ENCODE measurements at places on chromosomes 2 and 18.

- no peak for DNase-seq
These were observed 177.3 kb downstream of the ERBB4 start for GRCh38 chr2:212361174-212361756.

DNA sequence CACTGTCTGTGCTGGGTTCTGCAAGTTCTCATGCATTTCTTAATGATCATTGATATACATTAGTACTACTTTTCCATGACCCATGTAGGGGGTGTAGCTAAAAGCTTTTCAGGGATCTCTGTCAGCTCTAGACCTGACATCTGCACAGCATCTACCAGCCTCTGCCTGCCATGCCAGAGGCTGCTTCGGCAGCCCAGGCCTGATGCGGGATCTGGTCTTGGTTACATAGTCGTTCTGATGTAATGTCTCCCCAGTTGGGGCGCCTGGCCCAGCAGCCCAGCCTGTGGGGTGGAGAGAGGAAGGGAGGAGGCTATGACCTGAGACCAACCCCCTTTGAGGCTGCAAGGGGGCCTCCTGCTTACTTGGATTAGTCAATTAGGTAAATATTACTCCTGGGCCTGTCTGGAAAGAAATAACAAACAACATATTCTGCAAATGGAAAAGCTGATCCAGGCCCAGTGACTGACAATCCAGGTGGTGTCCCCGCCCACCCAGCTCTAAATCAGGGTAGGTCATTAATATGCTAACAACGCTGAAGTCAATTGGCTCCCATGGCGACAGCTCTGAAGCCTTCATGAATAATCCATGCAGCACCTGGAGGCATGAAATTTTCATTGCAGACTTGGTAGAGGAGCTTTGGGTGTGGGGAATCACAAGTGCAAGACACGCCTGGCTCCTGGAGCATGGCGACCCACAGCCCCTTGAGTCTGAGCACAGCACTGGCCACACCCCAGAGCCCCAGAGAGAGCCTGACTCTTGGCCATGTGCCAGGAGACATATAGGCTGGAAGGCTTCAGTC is 575.3 kb downstream of the CMPK2 start:
- no peak for DNase-seq

- DNase-seq, result no peak
These were observed 80.5 kb upstream of the CAVIN2 start for GRCh38 chr2:191927319-191927867.

GRCh38 chr2:143994961-143995360 is 525.0 kb downstream of the ZEB2 start:
- DNase-seq, result no peak

GRCh38 chr2:184756885-184757284 is 158.6 kb downstream of the ZNF804A start:
- no peak for DNase-seq

DNA sequence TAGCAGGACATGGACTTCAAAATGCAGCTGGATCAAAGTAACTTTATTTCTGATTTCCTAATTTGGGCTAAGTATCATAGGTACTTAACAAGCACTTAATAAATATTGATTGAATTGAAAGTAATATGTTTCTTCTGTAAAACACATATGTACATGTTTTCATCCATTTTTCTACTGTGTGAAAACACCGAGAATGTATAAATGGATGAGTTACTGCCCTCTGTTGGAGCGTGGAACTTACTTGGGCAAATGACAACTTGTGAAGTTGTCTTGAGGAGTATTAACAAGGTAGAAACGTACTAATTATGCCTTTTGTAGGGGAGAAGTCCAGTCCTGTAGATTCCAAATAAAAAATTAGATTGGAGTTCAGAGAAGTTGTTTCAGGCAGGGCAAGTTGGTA is 87.2 kb downstream of the PHLPP1 start:
- DNase-seq, result no peak

- no peak for DNase-seq
These were observed 76.4 kb upstream of the BCL11A start for GRCh38 chr2:60629801-60630385.

- DNase-seq, result no peak
These were observed 195.3 kb downstream of the ACTR3 start for GRCh38 chr2:114085238-114085637.

DNA sequence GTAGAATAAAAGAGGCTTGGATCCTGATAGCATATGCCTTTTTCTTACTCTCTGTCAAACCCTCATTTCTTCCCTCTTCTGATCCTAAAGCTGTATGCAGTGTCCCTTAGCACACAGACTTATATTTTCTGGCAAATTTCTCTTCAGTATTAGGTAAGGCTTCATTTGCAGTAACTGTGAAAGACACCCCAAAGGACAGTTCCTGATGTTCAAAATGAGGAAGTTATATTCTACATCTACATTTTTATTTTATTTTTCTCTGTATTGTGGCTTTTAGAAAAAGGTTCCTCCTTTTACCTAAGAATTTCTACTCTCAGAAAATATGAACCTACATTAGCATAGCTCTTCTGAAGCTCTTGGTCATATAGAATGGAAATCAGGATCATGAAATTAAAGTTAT is 261.7 kb downstream of the PDE11A start:
- no peak for DNase-seq

DNA sequence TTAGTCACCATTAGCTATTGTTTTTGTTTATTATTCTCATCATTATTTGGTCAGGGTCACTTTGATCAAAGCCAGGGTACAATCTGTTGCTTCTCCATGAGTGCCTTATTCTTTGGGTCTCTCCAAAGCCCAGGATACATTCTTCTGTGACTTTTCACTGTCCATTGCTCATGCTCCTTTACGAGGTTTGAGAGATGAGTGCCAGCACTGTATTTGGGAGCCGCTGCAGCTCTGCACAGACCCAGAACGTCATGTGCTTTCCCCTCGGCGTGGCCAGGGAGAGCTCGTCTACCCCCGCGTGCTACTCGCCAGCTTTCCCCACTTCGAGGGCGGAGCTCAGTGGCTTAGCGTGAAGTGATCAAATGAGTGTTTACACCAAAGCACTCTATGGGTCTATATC is 123.7 kb downstream of the COL6A3 start:
- no peak for DNase-seq

- DNase-seq, result no peak
These were observed 108.0 kb downstream of the DPP4 start for GRCh38 chr2:161965994-161966393.

GRCh38 chr2:232038251-232038880 is 76.9 kb downstream of the DIS3L2 start:
- DNase-seq, result no peak

GRCh38 chr2:75012080-75012479 is 53.6 kb downstream of the POLE4 start:
- DNase-seq, result no peak

DNA sequence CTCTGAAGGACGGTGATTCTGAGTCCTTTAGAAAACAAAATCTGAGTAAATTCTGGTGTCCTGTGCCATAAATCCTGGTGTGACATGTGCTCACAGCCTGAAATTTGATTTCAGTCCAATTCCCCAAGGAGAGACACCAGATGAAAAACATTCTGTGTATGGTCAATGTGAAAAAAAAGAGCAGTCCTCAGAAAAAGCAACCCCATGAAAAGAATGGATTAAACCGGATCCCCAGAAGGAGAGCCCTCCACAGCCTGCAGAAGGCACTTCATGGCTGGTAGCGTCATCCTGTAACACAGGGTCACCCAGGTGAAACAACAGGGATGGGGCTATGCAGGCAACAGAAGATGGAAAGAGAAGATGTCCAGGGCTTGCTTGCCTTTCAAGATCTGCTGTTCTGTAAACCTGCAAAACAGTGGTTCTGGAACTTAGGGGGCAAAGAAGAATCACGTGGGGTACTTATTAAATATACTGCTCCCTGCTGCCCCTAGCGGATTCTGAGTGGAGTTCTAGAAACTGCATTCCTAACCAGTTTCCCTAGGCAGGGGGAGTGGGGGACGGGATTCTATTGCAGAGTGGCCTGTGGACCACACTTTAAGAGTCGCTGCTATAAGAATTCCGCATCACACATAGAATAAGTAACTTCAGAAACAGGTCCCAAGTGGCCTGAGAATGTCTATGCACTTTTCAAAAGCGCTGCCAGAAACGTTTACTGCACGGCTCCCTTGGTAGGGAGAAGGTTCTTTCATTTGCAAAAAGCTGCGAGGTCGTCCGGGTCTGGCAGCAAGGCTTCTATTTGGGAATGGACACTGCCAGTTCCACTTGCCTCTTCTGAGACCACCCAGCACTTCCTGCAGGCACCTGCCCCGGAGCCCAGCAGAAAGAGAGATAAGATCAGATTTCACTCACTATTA is 118.9 kb upstream of the ARL5A start:
- no peak for DNase-seq

DNA sequence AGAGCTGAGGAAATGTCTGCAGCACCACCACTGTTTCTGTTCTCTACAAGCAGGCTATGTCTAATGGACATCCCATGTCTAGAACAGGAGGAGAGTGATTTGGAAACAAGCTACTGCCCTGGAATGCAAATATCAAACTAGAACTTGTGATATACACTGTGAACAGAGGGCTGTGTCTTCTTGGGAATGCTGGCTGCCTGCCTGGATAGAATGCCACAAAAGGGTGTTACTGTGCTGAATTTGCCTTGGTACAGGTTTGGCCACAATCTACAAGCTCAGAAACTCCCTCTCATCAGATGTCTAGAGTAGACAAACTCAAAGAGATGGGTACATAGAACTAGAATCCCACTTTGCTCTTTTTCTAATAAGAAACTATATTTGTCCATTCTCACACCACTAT is 170.5 kb downstream of the NYAP2 start:
- no peak for DNase-seq

DNA sequence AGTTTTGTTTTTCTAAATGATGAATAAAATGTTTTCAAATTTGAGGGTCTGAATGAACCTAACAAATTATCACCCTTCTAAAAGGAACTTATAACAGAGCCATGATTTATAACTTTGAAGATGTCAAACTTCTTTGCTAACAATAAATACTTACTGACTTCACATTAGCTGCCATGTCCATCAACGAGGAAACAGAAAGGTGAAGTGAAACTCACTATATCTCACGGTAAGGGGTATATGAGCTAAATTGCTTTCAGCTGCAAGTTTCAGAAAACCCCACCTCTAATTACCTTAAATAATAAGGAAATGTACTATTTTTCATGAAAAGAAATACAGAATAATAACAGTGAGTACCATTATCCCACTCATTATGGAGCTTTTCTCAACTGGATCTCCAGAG is 350.8 kb upstream of the NT5C1B start:
- no peak for DNase-seq

GRCh38 chr2:205752296-205752820 is 70.1 kb downstream of the NRP2 start:
- DNase-seq, result no peak

DNA sequence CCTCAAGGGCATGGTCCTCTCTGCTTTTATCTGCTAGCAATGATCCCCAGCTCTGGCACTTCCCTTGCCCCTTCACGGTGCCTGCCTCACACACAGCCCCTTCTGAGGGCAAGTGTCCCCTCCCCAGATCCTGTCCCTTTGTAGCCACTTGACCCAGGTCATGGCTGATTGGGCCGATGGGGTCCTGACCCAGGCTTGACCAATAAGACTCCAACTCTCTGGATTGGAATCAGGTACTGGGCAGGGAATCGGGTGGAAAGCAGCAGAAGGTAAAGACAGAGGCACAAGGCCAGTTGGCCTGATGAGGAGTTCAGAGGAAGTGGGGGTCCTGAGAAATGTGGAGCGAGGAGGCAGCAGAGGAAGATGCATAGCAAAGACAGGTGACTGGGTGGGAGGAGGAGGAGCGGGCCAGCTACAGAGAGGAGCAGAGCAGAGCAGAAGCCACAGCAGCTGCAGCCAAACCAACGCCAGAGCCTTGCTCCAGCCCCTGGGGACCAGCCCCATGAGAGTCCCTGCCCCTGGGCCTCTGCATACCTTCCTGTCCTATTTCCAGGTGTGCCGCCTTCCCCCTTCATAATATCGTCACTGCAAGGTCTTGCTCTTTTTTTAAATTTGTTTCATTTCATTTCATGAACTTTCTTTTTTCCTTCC is 39.1 kb downstream of the CAPN13 start:
- no peak for DNase-seq

DNA sequence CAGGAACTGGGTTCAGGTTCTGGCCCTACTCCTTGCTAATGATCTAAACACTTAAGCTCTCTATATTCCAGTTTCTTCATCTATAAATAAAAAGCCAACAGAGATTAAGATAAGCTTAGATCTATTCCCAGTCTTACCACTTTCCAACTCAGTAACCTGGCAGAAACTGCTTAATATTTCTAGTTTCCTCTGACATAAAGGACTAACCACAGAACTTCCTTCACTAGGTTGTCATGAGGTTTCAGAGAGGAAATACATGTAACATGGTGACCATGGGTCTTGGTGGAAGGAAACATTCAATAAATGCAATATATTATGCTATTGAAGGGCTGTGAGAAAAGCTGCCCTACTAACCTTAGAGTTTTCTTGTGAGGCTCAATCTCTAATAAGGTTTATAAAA is 114.4 kb upstream of the PDE1A start:
- DNase-seq, result no peak

- DNase-seq, result no peak
These were observed 124.8 kb downstream of the AFF3 start for GRCh38 chr2:100017633-100018032.

GRCh38 chr2:169797601-169798000 is 1.1 kb upstream of the SSB start:
- no peak for DNase-seq

GRCh38 chr2:56713161-56713676 is 529.4 kb downstream of the CCDC85A start:
- no peak for DNase-seq

GRCh38 chr2:234272069-234272850 is 221.8 kb downstream of the SPP2 start:
- no peak for DNase-seq

DNA sequence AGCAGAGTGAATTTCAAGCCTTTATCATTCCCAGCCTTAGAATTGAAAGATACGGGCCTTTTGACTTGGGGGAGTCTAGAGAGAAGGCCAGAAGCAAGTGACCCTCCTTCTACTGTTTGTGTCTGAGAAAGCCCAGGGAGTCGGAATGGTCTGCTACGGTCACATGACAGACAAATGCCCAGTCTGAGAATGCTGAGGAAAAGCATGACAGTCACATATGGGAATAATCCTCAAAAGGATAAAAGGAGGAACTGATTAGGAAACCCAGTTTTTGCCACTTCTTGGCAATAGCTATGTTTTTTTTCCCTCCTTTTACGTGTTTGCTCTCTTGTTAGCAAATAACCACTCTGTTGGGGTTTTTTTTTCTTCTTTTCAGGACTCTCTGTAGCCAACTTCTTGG is 38.1 kb upstream of the HNRNPA3 start:
- no peak for DNase-seq

Measured in activated T-helper 1 cell treated with anti-CD3 and anti-CD28 coated beads, Interleukin-2, amount 50 U/mL, for 16 hours (primary cell).